ENCODE measurements at places on chromosomes 4 and X.

GRCh38 chr4:12846368-12846767 is 637.8 kb downstream of the RAB28 start:
- no peak for DNase-seq

DNA sequence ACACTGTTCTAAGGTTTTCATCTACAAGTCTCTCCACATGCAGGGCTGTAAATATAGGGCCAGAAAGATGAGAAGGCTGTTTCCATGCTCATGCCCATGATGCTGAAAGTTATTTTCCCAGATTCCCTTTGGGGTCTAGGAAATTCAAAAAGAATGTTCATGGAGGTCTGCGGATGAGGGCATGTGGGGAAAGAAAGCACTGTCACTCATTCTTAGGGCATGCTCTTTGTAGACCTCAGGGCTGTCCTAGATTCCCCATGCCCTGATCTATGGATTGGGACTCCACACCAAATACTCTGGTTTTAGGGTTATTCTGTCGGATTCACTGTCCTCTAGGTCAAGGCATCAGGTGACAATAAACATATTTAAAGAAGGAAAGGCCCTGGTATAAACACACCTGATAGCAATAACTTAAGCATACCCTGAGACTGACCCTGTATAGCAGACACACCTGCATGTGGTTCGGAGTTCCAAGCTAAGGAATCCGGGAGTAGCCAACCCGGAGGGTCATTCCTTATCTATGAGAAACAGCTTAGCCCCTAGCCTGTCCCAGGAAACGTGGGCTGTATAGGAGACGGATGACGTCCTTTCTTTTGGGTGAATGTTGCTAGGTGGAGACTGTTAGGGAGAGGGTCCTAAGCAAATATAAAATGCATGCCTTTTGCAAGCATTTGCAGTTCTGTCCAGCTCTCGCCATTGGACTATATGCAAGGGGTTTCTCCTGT is 37.6 kb downstream of the LNX1 start:
- DNase-seq, result no peak

DNA sequence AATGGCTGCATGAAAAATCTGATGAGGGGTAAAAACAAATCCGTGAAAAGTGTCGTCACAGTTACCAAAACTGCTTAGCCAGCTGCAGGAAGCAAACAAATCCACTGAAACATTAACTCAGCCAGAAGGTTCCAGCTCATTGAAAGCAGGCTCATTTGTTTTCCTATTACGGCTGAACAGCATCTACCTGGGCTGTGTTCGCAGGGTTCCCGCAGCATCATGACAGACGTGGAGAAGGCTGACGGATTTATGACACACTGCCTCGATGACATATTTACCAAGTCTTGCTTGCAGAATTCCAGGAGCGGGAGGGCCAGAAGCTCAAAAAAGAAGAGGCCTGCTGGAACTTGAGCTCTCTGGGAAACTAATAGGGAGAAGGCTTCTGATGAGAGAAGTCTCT is 781.1 kb downstream of the RAB28 start:
- no peak for DNase-seq

DNA sequence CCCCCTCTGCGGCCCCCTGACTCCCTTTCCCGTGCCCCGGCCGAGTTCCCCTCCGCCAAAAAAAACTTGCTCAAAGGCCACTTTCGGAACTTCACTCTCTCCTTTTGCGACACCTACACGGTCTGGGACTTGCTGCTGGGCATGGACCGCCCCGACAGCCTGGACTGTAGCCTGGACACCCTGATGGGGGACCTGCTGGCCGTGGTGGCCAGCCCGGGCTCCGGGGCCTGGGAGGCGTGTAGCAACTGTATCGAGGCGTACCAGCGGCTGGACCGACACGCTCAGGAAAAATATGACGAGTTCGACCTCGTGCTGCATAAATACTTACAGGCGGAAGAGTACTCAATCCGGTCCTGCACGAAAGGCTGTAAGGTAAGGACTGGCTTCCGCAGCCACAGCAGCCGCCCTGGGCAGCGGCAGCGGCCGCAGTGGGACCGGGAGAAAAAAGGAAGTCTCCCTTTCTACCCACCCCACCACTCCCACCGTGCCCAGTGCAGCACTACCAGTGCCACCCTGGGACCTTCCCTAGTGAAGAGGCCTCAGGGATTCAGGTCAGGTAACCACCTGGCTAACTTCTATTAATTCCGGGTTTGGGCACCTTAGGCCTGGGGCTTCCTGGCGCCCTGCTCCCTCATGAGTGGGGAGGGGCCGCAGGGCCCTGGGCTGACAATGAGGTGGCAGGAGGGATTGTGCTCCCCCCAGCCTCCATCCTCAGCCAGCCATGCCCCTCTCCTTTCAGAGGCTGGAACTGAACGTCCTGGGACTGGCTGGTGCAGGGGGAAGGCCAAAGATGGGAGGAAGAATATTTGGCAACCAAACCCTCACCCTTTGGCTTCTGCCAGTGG is 1.9 kb downstream of the NALF2 start:
- no peak for DNase-seq

GRCh38 chr4:153781717-153782416 is 7.0 kb downstream of the SFRP2 start:
- no peak for DNase-seq
